ENCODE measurements at places on chromosomes 6 and 20.

GRCh38 chr20:528923-529604, 14.5 kb downstream of the CSNK2A1 start:
- no peak for DNase-seq

- no peak for DNase-seq
Observed at GRCh38 chr20:37394543-37395409, 48.8 kb downstream of the SRC start.

DNA sequence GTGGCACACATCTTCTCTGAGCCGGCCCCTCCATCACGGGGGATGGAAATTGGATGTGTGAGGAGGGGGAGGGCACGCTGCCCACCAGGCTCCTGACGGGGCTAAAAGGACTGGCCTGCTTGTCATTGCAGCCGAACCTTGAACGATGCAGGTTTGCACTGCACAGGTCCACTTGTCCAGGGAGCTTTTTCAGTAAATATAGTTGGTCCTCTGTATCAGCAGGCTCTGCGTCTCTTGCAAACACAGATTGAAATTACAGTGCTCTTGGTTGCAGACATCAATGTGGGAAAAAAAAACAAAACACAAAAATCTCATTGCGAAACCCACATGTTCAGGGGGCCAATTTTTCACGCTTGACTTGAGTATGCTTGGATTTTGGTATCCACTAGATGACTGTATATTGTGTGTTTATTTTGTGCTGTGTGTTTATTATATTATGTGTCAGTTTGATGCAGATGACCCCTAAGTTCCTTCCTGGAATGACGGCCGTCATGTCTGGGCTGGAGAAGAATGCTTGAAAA, 29.2 kb downstream of the ERMARD start:
- no peak for DNase-seq

DNA sequence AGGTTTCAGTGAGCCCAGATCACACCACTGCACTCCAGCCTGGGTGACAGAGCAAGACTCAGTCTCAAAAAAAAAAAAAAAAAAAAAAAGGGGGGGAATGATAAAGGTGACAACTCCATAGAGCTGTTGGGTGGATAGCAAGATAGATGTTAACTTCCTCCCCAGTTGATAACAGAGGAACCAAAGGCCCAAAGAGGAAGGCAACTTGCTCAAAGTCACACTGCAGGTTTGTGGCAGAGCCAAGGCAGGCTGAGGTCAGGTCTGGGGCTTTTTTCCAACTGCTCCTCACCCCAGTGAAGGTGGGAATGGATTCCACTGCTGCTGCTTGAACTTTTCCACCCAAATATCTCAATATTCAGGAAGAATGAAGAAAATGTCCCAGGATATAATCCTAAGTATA, 26.7 kb downstream of the HCK start:
- DNase-seq = no peak

- no peak for DNase-seq
Observed at GRCh38 chr6:33252759-33253158, 18.9 kb downstream of the VPS52 start.

- no peak for DNase-seq
Observed at GRCh38 chr20:61599061-61599531, 347.0 kb downstream of the CDH4 start.

DNA sequence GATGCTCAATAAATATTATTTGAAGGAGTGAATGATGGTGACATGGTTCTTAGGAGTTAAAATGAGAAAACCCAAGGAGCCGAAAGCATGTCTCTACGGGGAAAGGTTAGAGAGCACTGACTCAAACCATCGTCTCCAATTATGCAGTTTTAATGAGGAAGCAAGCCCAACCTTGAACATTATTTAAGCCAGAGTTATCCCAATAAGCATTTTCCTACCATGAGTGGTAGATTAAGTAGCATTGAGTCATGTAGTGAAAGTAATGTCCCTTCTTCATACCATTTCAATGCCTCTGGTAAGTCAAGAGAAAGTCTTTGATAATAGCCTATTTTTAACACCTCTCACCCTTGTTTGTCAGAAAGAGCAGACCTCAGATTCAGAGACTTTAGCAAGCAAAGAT, 13.5 kb downstream of the TSHZ2 start:
- DNase-seq = no peak

DNA sequence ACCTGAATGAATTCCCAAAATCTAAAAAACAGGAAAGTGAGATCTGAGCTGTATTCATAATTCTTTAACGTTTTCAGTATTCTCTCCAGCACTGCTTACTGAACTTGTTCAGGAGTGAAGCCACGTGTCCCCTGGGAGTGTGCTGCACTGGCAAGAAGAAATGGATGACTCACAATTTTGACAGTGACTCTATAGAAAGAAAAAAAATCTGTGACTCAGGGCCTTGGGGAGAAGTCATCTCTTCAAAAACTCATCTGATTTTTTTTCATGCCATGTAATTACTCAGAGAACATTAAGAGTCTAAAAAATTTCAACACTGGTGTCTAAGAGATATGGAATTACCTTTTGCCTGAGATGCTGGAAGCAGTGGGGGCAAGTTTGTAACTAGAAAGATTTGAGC, 39.7 kb downstream of the ANKEF1 start:
- no peak for DNase-seq

Measured in CD4-positive, alpha-beta T cell treated with Interleukin-1 beta for 1 hour (primary cell).